T-helper 2 cell (primary cell): ENCODE measurements at places on chromosomes 7 and 10.

- DNase-seq: no peak
Observed at GRCh38 chr10:71204746-71205145, 7.6 kb upstream of the UNC5B start.

- no peak for DNase-seq
Observed at GRCh38 chr10:96687317-96688012, 32.8 kb downstream of the PIK3AP1 start.

- DNase-seq: no peak
Observed at GRCh38 chr7:19439517-19439916, 269.3 kb downstream of the POLR1F start.

GRCh38 chr10:118926903-118927302 lies 102.6 kb upstream of the NANOS1 start:
- DNase-seq: no peak

- no peak for DNase-seq
Observed at GRCh38 chr10:49831352-49832035, 69.4 kb upstream of the OGDHL start.

GRCh38 chr10:314871-315270 lies 179.6 kb downstream of the ZMYND11 start:
- DNase-seq: no peak
